ENCODE measurements at places on chromosomes 7 and 10.

- DNase-seq: no peak
Observed at GRCh38 chr10:43678654-43679053, 30.0 kb upstream of the ZNF32 start.

GRCh38 chr10:113566888-113567287 is 14.0 kb downstream of the HABP2 start:
- no peak for DNase-seq

DNA sequence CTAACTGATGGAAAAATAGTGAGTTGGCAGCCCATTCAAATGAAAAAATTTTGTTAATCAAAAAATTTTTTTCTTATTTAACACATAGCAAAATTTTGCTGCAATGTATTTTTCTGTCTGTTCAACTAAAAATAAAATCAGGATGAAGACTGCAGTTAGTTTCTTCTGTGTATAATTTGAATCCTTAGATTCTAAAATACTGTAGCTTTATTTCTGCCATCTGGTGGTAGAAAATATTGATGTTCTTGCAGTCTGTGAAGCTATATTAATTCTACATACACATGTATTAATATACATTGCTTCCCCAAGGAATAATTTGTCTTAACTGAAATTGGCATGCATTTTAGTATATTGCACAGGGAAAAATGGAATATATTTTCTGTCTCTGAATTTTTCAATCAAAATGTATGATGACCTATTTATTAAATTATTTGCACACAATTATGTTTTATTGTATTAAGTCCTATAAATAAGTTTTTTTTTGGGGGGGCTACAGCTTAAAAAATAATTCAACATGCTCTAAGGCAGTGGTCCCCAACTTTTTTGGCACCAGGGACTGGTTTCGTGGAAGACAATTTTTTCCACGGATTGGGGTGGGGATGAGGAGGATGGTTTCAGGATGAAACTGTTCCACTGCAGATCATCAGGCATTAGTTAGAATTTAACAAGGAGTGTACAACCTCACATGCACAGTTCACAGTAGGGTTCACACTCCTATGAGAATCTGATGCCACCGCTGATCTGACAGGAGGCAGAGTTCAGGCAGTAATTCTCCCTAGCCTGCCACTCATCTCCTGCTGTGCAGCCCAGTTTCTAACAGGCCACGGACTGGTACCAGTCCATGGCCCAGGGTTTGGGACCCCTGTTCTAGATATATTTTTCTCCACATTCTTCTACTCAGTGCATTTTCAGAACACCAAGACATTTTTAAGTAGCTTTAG is 119.4 kb downstream of the GNAT3 start:
- DNase-seq: no peak

GRCh38 chr7:107972941-107973376 is 30.0 kb downstream of the LAMB1 start:
- DNase-seq: no peak

DNA sequence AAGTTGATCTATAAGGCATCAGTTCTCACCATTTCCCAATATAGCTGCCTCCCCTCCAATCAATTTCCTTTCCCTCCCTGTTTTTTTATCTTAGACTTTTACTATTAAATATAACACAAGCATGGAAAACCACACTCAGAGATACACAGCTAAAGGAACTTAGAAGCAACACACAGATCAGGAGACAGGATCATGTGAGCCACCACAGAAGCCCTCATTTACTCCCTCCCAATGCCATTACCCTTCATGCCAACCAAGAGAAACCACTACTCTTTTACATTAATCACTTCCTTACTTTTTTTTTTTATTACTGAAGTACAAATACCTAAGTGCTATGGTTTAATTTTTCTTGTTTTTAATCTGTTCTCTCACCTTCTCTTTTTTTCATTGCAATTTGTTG is 33.0 kb downstream of the COG5 start:
- DNase-seq: no peak

DNA sequence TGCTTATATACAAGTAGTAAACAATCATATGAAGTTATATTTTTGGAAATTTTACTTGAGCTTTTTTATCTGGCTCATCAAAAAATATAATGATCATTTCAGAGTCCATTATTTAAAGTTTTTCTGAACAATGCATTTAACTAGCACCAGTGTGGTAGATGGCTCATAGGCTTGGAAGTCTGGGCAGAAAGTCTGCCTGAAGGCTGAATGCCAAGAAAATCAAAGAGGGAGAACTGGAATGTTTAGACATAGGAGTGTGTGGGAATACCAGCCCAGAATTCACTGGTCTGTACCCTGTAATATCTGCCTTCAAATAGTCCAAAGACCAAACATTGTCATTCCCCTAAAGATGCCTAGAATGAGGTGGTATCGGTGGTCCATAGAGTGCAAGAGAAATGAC is 40.3 kb upstream of the ANK3 start:
- no peak for DNase-seq

GRCh38 chr7:81743665-81744064 is 26.2 kb downstream of the HGF start:
- no peak for DNase-seq

- no peak for DNase-seq
Observed at GRCh38 chr10:78594559-78595268, 474.1 kb upstream of the ZMIZ1 start.

GRCh38 chr10:117632406-117632805 is 89.9 kb downstream of the EMX2 start:
- no peak for DNase-seq

DNA sequence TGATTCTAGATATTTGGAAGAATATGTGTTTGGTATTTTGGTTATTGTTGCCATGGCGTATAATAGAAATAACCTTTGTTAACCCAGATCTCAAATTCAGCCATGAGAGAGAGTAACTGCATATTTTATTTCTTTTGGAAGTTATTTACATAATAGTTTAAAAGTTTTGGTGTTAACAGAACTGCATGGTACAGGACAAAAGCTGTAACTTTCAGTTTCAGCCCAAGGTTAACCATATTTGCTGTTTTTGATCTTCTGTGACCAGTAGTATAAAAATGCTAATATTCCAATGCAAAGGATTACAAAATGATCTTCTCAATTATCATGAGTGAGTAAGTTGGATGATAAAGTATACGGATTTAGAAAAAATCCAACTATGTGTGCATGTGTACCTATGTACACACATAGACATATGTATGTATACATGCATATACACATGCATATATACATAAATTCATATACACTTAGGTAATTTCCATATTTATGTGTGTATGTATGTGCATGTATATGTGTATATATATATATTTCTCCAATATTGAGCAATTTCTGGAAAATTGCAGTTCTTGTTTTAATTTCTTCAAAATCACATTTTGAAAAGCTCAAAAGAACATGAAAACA is 38.0 kb upstream of the PIP4K2A start:
- DNase-seq: no peak

DNA sequence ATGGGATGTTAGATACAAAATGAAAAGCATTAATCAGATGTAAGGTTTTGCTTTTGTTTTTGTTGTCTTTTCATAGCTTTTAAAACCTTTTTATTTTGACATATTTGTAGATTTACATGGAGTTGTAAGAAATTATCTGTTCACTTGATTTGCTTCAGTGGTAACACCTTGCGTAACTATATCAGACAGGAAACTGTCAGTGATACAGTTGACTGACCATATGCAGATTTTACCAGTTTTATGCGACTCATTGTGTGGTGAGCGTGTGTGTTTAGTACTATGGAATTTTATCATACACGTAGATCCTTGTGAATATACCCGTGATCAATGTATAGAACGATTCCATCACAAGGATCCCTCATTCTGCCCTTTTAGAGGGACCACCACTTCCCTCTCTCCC is 701.4 kb downstream of the SUGCT start:
- peak; percentile 53 for DNase-seq
